ENCODE measurements at places on chromosomes 13 and 19. TPM values are rescaled to one million over a fixed set of nuclear protein-coding genes. Genes with fewer than 3 reads are reported as not detected.

The NLRP12 gene
- not detected for total RNA-seq

The ZNF541 gene
- 0.34 TPM for total RNA-seq

The CD209 gene
- not detected for total RNA-seq

The CXCL17 gene
- not detected for total RNA-seq

The NFIX gene
- 3.0 TPM for total RNA-seq

The VMAC gene
- total RNA-seq, result 12.9 TPM

The LRRC8E gene
- total RNA-seq, result not detected

The SLC10A2 gene
- not detected for total RNA-seq

The ZNF546 gene
- 7.4 TPM for total RNA-seq

The COL4A1 gene
- total RNA-seq, result 0.41 TPM

Data from activated naive CD4-positive, alpha-beta T cell treated with anti-CD3 and anti-CD28 coated beads, Interleukin-2, amount 10 ng/mL, durations not matched to agents 5 hours and 36 hours (primary cell).